ENCODE measurements at places on chromosomes 12 and 14.

DNA sequence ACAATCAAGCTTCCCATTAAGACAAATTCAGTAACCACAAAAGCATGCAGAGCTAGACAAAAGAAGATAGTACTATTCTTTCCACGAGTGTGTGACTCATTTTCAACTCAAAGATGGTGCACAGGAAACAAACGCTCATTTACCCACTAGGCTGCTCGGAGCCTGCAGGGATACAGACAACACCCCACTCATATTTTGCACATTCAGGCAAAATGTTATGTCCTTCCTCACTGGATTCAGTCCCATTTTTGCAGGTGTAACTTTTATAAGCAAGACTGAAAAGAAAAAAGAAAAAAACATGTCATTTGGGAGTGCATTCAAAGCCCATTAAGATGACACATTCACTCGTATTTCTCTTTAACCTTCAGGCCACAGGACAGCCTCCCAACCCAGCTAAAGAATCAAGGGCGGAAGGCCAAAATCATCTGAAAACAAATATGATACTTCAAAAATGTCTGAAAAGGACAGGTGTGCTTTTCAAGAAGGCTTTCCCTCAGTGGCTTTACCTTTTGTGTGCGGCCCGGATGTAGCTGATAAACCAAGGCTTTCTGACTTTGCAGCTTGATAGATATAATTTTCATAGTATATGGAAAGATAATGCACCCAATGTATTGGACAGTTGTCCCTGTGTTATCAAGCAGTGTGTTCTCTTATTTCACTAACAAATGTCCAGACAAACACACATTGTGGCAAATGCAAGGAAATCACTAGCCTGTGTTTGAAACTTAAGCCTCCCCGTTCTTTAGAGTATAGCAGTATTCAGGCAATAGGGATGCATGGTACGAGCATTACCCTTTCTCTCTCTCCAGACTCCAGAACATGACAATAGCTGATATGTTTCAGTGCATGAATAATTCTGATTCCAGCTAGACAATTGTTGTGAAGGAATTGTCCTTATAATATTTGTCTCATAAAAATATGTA is 147.8 kb upstream of the KRR1 start:
- DNase-seq: no peak

GRCh38 chr14:28784096-28785048 is 17.8 kb downstream of the FOXG1 start:
- no peak for DNase-seq

GRCh38 chr14:93963692-93964091 is 12.7 kb downstream of the ASB2 start:
- DNase-seq: no peak

DNA sequence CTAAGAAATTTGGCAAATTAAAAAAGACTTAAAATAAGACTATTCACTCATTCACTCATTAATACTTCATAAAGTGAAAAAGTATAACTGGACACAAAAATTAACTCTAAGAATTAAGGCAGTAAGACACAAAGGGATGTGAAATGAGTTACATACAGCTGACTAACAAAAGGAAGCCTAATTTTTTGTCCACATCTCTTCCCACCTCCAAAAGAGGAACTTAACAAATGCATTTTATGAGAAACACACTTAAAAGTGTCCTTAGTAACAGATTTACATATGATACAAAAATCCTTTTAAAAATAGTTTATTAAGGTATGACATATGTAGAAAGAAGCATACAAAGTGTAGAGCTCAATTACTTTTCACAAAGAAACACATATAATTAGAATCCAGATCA is 88.9 kb downstream of the NUMB start:
- no peak for DNase-seq

GRCh38 chr12:68264857-68265256 is 11.5 kb upstream of the IL22 start:
- no peak for DNase-seq

DNA sequence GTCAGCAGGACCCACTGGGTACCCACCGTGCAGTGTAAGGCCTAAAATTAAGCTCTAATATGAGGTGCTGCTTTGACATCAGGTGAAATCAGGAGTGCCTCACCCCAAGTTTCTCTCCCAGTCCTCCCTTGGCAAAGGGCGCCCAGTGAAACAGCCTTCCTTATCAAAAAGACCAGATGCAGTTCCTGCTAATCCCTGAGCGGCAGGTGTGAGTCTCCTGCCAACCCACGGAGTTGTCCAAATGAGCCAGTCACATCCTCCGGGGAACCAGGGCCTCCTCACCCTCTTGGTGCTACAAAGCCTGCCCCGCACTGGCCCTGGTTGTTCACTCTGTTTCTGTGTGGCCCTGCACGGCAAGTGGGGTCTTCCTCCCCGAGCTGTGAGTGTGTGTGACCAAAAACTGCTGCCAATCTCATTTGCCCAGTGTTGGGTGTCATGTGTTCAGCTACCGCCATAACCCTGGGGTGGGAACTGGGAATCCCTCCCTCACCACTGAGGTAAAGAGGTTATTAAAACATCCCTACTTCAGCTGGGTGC is 20.2 kb upstream of the P2RX4 start:
- DNase-seq: no peak

DNA sequence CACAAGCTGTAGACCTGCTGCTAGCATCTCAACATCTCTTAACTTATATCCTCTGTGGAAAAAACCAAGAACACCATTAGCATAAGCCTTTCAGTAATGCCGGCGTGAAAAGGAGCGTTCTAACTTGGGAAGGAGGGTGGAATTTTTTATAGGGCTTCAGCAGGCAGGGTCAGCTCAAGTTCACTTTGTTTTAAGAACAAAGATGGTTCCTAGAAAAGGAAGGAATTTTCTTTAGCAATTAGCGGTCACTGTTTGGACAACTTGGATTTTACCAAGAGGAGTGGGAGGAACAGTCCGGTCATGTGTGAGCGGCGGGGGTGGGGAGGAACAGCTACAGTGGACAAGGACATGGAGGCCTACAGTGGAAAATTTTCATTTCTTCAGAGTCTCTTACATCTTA is 35.9 kb downstream of the BBS10 start:
- DNase-seq: no peak

- no peak for DNase-seq
These were observed 12.0 kb downstream of the SLC15A4 start for GRCh38 chr12:128811806-128812205.

DNA sequence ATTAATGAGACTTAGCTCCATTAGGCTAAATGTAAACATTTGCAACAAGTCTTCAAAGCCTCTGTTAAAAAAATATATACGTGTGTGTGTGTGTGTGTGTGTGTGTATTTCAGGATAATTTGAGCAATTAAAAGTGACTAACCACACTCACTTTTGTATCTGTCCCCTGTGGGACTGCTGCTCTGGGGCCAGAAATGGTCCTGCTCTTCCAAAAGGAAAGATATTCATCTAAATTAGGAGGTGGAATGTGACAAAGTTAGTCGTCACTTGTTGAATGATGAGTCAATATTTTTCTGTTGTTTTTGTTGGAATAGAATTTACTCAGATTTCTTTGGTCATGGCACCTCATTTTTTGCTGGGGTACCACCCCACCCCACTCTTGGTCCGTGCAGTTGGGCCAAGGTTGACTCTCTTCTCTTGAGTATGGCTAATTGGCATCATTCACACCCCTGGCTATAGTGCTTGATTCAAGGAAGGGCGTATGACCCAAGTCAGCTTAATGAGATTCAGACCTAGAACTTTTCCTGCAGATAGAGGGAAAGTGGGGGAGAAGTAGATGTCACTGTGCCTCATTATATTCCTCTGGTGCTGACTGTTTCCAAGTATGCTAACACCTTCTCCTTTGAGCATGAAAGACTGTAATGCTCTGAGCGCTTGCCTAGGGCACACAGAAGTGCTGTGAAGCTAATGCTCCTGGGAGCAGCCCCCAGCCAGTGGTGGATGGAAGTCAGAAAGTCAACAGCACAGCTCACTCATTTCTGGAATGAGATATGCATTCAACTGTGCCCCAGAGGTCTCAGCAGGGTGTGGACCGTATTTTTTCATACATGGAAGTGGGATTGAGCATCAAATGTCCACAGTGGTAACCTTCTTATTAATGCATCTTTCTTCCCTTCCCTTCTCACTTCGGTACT is 577.0 kb upstream of the TBX3 start:
- DNase-seq: no peak

DNA sequence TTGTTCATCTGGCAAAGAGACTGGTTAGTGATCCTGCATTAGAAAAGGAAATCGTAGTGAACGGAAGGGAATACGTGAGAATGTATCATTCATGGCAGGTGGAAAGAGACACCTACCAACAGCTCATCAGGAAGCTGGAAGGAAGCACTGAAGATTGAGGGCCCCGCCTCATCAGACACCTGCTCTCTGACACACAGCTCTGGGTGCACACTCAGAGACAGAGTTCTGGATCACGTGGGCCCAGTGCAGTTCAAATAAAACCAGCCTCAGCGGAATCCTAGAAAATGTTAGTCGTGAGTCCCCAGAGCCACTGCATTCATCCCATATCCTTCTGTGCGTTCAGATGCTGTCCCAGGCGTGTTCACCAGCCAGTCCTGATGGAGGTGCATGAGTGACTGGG is 129.7 kb downstream of the GLT1D1 start:
- no peak for DNase-seq

DNA sequence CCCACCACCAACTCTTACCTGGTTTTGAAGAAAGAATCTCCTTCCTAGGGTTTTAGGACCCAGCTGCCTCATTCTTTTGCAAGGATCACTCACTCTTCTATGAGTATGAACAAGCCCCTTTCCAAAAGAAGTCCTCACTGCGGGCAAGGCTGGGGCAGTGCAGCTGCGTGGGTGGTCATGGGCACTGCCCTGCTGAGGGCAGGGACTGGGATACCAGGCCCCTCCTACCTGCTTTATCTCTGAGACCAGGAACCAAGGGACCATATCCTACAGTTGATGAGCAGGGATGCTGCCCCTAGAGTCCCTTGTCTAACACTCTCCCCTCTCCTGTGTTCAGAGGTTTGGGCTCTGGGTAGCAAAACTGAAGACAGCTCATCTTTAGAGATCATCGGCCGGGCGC is 20.5 kb downstream of the HPD start:
- no peak for DNase-seq
